ENCODE measurements at places on chromosomes 7 and 10.

DNA sequence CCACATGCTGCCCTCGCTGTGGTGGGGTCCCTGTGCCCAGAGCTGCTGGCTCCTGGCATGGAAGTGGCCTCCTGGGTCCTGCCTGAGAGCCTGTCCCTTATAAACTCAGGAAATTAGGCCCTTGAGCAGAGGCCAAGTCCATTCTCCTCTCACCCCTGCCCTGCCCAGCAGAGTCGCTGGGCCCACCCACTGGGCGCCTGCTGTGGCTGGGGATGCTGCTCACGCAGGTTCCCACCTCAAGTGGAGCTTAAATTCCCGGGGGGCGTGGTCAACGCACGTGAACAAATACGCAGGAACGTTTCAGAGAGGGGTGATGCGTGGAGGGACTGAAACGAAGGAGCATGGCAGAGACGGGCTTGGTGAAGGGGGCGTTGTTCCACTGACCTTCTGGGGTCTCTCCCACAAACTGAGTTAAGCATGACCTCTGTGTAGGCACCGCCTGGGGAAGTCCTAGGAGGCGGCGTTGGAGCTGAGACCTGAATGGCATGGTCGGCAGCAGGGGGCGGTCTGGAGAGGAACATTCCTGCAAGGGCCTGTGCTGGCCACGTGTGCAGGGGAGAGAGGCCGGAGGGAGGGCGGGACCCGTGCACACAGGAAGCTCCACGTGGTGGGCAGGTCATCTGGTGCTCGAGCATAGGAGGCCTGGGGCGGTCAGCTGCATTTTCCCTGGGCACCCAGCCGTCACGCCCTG lies 27.9 kb downstream of the FAM20C start:
- peak; percentile 57 for DNase-seq

DNA sequence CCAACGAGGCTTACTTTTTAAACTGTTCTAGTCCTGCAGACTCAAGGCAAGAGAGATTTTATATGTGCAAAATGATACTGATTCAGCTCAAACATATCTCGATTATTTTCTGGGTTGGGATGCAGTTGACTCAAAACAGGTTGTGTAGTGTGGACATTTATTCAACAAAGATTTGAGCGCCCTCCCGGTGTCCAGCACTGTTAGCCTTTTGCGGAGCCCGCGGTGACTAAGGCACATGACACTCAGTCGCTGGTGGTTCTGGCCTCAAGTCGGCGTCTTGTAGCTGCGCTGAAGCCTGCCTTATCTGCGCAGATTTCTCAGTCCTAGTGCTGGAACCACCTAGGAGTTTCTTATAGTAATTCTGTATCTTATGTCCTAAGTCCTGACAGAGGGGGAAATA lies 938 bp upstream of the CADPS2 start:
- peak; percentile 39 for DNase-seq

DNA sequence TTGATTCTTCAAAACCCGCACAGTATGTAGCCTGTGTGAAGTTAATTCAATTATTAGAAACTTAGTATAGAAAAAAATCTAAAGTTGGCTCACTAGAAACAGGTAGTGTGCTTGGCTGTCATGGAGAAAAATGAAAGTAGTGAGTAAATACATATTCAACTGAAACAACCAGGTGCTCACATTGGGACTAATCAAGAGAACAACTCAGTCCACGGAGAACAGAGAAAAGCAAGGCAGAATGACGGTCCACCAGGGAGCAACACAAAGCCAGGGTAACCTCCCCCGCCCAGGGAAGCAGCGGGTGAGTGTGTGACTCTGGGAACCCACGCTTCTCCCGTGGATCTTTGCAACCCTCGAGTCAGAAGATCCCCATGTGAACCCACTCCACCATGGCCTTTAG lies 300.5 kb downstream of the SORCS1 start:
- DNase-seq = no peak

DNA sequence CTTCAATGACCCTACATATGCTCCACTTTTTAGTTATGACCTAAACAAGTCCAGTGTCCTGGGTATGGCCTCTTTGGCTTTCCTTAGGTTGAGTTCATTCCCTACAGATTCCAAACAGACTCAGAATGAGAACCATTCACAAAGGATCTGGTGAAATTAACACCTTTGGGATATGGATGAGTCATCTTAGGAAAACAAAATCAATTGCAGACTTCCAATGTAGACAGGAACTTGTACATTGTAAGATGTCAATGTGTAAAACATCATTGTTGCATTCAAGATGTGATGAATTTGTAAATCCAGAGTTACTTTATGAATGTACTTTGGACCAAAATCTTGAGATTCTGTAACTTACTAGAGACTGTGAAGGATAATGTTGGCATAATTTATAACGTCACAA lies 43.4 kb upstream of the HECTD2 start:
- no peak for DNase-seq

DNA sequence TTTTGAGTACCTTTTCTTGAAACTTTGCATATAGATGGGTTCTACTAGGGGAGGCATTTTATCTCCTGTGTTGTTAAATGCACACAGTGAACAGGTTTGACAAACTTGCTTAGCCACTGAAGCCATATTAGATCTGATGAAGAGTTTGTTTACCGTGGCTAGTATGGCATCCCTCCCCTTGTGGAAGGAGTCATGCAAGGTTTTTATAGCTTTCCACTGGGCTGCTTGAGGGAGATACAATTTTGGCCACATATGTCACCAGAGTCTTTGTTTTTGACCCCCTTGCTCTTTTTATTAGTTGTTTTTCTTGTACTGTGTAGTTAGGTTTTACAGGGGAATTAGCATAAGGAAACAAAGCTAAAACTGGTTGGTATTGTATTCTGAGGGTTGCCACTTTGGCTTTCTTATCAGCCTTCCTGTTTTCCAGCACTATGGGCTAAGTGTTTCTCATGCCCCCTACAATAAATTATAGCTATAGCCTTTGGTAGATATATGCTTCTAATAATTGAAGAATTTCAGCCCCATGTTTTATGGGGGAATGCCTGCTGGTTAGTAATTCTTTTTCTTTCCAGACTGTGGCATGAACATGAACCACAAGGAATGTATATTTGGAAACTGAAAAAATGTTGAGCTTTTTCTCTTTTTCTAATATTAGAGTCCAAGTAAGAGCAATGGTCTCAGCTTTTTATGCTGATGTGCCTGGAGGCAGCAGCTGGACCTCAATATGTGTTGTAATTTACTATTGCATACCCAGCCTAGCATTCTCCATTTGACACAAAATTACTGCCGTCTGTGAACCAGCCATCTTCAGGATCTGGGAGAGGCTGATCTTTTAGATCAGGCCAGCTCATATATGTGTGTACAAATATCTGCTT lies 18.4 kb upstream of the STEAP2 start:
- peak; percentile 80 for DNase-seq

GRCh38 chr7:27842094-27842692 lies 102.2 kb downstream of the TAX1BP1 start:
- no peak for DNase-seq

DNA sequence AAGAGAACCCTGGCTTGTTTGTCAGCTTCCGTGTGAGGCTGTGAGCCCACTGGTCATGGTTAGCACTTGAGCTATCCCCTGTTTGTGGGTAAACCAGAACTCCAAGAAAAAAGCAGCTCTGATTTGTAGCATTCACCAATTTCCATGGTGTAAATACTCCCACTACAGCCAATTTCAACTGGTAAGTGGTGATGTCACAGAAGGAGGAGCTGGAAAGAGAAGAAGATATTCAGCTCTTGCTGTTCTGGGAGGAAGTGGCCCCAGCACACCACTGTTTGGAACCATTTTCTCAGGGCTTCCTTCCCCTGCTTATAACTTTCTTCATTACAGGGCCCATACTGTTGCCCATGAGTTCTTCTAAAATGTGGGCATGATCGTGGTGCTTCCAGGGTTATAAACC lies 500.1 kb upstream of the ZMIZ1 start:
- DNase-seq = no peak

GRCh38 chr7:41472427-41473125 lies 230.3 kb downstream of the INHBA start:
- DNase-seq = peak; percentile 51

DNA sequence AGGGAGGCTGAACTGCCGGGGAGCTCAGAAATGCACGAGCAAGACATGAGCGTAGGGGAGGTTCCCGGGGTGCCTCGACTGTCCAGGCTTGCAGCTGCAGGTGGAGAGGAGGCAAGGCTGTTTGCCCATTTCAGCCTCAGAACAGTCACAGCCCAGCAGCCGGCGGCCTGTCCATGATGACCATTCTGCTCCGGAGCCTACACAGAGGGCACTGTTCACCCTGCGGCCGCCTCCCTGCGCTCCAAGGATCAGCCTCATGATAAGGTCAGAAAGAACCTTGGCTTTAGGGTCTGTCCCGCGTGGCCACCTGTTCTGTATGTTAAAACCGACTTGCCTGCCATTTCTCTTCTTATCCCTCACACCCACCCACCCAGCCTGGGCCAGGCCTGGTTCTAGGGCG lies 21.9 kb upstream of the CFAP46 start:
- no peak for DNase-seq

- no peak for DNase-seq
Observed at GRCh38 chr7:104225451-104225850, 17.6 kb upstream of the ORC5 start.

All from fibroblast of upper back skin (primary cell).